ENCODE measurements at places on chromosomes 7 and 10. TPM values are rescaled to one million over a fixed set of nuclear protein-coding genes. Genes with fewer than 3 reads are reported as not detected.

- no peak for DNase-seq
These were observed 23.0 kb upstream of the ITPRID1 start for GRCh38 chr7:31490796-31491314.

DNA sequence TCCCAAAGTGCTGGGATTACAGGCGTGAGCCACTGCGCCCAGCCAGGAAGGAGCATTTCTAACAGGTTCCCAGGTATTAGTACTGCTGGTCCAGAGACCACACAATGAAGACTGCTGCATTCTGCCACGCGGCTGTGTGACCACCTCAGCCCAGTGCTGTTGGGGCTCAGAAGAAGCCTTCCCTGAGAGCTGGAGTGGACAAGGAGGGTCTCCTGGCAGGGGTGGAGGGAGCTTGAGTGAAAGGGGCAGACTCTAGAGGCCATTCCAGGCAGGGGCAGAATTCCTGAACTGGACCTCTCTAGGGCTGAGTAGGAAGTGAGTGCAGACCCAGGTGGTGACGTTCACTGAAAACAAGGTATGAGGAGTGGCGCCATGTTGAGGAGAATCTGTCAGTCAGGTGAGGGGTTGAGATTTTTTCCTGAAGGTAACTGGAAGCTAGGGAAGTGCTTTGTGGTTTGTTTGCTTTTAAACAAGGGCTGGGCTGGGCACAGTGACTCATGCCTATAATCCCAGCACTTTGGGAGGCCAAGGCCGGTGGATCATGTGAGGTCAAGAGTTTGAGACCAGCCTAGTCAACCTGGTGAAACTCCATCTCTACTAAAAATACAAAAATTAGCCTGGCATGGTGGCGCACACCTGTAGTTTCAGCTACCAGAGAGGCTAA, 67.6 kb downstream of the TACC2 start:
- DNase-seq: no peak

GRCh38 chr7:100489121-100489520, 5.4 kb downstream of the NYAP1 start:
- DNase-seq: no peak

DNA sequence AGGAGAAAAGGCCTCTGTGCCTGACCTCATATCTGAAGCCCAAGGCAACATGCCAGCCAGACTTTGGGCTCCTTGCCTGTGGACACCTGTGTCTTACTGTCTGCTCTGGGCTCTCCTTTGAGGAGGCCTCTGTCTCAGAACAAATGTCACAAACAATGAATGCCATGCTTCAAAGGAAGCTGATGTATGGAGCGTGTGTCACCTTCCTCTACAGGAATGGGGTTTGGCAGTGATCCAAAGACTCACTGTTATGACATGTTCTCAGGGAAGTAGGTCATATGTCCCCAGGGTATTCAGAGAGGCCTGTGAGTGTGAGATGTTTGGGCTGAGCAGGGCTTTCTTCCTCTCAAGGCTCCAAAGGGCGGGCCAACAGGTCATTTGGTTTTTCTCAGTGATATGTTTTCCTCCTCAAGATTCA, 38.4 kb downstream of the PTPRE start:
- DNase-seq: peak; percentile 97

DNA sequence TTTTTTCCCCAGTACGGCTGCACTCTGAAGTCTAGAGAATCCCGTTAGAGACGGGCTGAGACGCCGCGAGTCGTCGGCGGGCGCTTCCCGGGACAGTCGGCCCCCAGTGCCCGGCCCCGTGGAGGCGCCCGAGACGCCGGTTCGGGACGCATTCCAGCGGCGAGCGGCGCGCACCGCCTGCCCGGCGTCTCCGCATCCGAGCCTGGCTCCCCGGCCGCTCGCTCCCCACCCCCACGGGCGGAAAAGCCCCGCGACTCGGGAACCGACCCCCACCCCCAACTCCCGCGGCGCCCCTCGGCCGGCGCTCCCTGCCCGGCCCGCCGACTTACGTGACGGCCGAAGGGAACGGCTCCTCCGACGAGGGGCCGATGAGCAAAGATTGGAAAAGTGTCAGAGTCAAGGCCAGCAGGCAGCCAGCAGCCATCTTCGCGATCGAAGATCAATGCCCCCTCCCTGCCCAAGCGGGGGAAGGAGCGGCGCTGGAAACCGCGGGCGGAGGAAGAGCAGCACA, 486 bp downstream of the CACNA2D1 start:
- peak; percentile 35 for DNase-seq

GRCh38 chr10:91587710-91588638, 44.9 kb downstream of the PPP1R3C start:
- DNase-seq: no peak

DNA sequence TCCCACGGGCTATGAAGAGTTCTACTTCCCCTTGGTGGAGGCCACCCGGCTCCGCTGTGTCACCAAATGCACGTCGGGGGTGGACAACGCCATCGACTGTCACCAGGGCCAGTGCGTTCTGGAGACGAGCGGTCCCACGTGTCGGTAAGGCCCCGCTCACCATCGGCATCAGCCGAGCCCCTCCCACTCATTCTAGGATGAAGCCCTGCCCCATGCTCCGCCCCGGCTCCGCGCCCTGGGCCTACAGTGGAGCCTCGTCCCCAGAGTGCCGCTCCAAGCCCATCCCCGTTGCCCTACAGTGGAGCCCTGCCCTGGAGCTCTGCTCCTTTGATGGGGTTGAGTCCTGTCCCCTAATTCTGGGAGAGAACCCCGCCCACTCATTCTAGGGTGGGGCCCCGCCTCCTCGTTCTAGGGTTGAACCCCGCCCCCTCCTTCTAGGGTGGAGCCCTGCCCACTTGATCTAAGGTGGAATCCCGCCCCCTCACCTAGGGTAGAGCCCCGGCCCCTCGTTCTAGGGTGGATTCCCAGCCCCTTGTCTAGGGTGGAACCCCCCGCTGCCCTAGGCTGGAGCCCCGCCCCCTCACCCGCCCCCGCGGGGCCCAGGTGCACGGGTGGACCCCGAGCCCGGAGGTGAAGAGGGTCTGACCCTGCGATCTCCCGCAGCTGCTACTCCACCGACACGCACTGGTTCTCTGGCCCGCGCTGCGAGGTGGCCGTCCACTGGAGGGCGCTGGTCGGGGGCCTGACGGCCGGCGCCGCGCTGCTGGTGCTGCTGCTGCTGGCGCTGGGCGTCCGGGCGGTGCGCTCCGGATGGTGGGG, 3.4 kb upstream of the MUC12 start:
- peak; percentile 76 for DNase-seq

GRCh38 chr7:126001349-126001748, 1071.7 kb upstream of the POT1 start:
- DNase-seq: no peak

The SPDYE9 gene
- total RNA-seq: not detected

The HYAL4 gene
- total RNA-seq: 0.20 TPM

The TEX47 gene
- not detected for total RNA-seq

The TMEM184A gene
- total RNA-seq: under 0.01 TPM

The TMEM72 gene
- not detected for total RNA-seq

The LRRD1 gene
- under 0.01 TPM for total RNA-seq

The EBF3 gene
- under 0.01 TPM for total RNA-seq

The LLCFC1 gene
- not detected for total RNA-seq
